ENCODE measurements at places on chromosomes 12 and 14. TPM values are rescaled to one million over a fixed set of nuclear protein-coding genes. Genes with fewer than 3 reads are reported as not detected.

GRCh38 chr12:48937170-48937569, 11.9 kb upstream of the FKBP11 start:
- DNase-seq: no peak

- DNase-seq: peak; percentile 9
These were observed 70.3 kb upstream of the NR2C1 start for GRCh38 chr12:95143621-95144205.

DNA sequence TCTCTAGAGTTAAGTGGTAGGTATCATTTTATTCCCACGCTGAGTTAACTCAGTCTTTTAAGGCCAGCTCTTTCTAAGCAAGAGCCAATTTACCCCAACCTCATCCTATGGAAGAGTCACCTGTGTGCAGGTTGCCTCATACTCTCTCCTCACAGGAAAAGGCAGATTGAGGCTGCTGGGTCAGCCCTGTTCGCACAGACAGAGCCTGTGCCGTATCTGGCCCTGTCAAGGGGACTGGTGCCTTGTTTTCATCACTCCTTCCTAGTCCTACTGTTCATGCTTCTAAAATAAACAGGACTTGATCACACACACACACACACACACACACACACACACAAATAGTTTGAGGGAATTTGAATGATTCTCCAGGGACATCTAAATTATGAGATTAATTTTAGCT, 285.0 kb downstream of the SLC6A15 start:
- DNase-seq: no peak

The EID3 gene
- polyA plus RNA-seq: not detected

The RPL10L gene
- not detected for polyA plus RNA-seq
